Fibroblast of lung (primary cell): ENCODE measurements at places on chromosomes 16 and 17. TPM values are rescaled to one million over a fixed set of nuclear protein-coding genes. Genes with fewer than 3 reads are reported as not detected.

Gene HIGD1B
- polyA plus RNA-seq = 0.34 TPM in 1 of 2 replicates, not detected in the other

Gene RNF135
- polyA plus RNA-seq = 12.8 and 15.2 TPM in 2 replicates

Gene ATP2A1
- 0.15 and 0.22 TPM in 2 replicates for polyA plus RNA-seq

Gene TMEM92
- polyA plus RNA-seq = 0.05 TPM in 2 replicates

Gene PITPNC1
- 7.1 and 18.1 TPM in 2 replicates for polyA plus RNA-seq

Gene TIMM22
- 17.4 and 21.9 TPM in 2 replicates for polyA plus RNA-seq

Gene CRYBA1
- not detected in 2 replicates for polyA plus RNA-seq

Gene SLC38A8
- polyA plus RNA-seq = not detected in 2 replicates

Gene NOS2
- polyA plus RNA-seq = not detected in 2 replicates

Gene NPIPA5
- 4.7 and 32.9 TPM in 2 replicates for polyA plus RNA-seq

Gene TACO1
- 26.9 and 35.1 TPM in 2 replicates for polyA plus RNA-seq

Gene DNAAF8
- polyA plus RNA-seq = 0.84 and 0.95 TPM in 2 replicates

Gene GPR179
- not detected in 2 replicates for polyA plus RNA-seq

Gene P3H4
- 29.1 and 37.0 TPM in 2 replicates for polyA plus RNA-seq

Gene FSCN2
- 0.07 and 0.35 TPM in 2 replicates for polyA plus RNA-seq

Gene IL17C
- not detected in 2 replicates for polyA plus RNA-seq

Gene PARD6A
- 0.36 and 1.0 TPM in 2 replicates for polyA plus RNA-seq

Gene TMEM98
- 172 and 220 TPM in 2 replicates for polyA plus RNA-seq
